ENCODE measurements at places on chromosomes 5 and 9. TPM values are rescaled to one million over a fixed set of nuclear protein-coding genes. Genes with fewer than 3 reads are reported as not detected.
A peak's percentile ranks its signal among the peaks of the same experiment; 100 is the strongest.

- DNase-seq: no peak
These were observed 91.0 kb downstream of the SNX18 start for GRCh38 chr5:54608423-54609085.

DNA sequence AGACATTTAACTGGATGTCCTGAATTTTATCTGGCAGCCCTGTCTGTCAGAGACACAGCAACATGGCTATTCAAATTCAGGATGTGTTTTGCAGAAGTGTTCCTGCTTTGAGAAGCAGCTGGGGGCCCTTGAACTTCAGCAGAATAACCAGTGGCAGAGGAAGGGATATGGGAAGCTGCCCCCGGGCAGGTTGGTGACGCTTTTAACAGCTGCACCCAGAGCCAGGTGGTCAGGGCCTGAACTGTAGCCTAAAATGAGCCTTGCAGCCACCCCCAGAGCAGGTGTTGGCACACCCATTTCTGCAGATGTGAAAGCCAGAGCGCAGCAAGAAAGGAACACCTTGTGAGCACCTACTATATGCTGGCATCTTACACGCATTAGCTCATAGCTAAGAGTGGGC, 128.7 kb upstream of the BOD1 start:
- DNase-seq: peak; percentile 33

- DNase-seq: no peak
These were observed 131.6 kb downstream of the GOLPH3 start for GRCh38 chr5:32042551-32042961.

- DNase-seq: no peak
These were observed 20.6 kb upstream of the SLC9A3 start for GRCh38 chr5:544675-545355.

MYOT gene
- not detected for total RNA-seq

- no peak for DNase-seq
These were observed 35.2 kb downstream of the DNAH5 start for GRCh38 chr5:13909271-13909670.

DNA sequence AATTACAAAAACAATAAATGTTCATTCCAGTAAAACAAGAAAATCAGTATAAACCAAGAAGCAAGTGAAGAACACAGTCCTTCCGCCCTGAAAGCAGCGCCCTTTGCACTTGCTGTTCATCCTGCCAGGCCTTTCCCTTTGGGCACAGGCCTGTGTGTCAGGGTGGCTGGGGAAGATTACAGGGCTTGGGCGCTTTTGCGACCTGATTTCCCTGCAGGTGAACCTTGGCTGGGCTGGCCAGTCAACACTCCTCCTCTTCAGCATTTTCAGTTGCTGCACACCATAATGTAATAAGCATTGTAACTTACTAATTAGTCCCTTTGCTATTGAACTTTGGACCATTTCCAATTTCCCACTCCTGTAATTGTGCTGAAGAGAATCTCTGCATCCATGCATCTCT, 38.6 kb upstream of the TDRD7 start:
- no peak for DNase-seq

NMUR2 gene
- not detected for total RNA-seq

DNA sequence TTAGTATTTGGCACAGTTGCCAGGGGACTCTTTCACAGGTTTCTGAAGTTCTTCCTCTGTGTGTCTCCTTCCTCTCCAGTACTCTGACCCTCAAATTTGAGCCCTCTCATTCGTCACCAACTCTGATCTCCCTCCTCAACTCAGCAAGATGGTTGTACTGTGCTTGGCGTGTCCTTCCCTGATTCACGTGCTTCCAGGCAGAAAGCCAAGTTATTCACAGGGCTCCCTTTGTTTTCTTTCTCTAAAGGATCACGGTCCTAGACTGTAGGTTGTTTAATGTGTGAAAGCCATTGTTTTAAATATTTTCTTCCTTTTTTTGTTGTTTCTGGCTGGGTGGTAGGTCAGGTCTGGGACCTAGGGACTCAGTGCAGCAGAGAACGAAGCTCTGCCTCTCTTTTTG, 142.9 kb downstream of the DMAC1 start:
- DNase-seq: no peak

TRIP13 gene
- 3.5 TPM for total RNA-seq

- DNase-seq: no peak
These were observed 14.8 kb upstream of the COL5A1 start for GRCh38 chr9:134626571-134627416.

DNA sequence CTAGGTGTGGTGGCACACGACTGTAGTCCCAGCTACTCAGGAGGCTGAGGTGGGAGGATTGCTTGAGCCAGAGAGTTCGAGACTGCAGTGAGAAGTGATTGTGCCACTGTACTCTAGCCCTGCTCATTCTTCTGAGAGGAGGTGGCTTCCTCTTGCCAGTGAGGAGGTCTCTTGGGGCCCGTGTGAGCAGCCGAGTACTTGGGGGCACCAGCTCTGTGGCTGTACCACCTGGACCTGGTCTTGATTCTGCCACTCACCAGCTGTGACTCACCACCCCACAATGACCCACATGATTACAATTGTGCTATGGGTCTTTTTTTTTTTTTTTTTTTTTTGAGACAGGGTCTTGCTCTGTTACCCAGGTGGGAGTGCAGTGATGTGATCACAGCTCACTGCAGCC, 18.0 kb upstream of the CRB2 start:
- DNase-seq: peak; percentile 61

GRCh38 chr5:167814828-167815227, 476.6 kb upstream of the WWC1 start:
- DNase-seq: no peak

DNA sequence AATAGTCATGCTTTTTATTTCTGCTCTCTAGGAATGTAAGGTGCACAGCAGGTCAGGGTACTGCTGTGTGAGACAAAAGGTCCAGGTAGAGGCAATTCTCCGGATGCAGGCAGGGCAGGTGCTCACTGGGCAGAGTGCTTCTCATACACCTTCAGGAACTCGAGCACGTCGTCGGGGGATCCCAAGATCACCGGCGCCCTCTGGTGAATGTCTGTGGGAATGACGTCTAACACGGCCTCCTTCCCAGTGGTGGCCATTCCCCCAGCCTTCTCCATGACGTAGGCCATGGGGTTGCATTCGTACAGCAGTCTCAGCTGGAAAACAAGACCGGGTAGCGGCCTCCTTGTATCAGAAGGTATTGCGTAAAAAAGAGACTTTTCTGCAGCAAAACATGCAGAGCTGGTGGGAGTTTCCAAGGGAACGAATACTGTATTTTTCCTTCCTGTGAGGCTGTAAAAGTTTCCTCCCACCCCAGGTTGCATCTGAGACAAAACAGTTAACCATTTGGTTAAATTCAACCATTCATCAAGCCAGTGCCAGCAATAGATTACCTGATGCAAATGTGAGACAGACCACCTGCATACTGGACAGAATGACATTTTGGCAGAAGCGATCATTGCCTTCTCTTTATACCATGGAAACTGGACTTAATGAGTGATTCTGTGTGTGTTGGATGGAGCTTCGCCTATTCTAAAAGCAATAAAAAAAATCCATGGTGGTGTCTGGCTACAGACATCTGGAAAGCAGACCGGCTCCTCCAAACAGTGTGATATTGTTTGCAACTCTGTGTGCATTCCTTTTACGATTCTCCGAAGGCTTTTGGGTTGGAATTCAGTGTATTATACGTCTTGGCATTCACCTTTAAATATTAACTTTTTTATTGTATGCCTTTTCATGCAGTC, 9.9 kb upstream of the FBP2 start:
- DNase-seq: peak; percentile 33

DNA sequence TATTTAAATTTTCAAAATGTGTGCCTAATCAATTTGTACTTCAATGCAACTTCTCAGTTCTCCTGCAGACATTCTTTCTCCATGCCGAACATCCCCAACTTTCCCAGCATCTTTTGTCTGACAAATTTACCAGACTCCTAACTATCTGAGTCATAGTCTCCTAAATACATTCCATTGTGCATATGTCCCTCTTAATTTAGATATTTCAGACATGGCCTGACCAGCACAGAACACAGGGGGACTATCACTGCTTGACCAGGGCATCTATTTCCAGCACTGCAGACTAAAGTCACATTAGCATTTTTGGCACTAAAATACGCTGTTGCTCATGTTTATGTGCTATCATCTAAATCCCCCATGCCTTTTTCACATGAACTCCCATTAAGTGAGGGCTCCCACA, 71.9 kb downstream of the ITGA1 start:
- no peak for DNase-seq

- DNase-seq: no peak
These were observed 7.9 kb downstream of the KCNIP1 start for GRCh38 chr5:170511551-170512258.

GRCh38 chr5:173123416-173123815, 20.9 kb upstream of the BNIP1 start:
- DNase-seq: no peak

DNA sequence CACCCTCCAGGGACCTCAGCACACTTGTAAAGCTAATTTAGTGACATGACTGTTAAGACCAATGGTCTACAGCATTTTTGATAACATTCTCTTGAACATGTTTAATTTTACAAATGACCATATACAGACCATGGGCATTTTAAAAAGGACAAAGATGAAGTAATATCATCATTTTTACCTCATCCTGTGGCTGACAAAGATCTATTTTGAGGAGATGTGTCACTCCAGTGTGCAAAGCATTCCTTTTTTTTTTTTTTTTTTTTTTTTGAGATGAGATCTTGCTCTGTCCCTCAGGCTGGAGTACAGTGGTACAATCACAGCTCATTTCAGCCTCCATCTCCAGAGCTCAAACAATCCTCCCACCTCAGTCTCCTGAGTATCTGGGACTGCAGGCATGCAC, 118.2 kb upstream of the TBC1D2 start:
- DNase-seq: no peak

ENTREP1 gene
- not detected for total RNA-seq

- DNase-seq: no peak
These were observed 528.8 kb downstream of the CSNK1G3 start for GRCh38 chr5:124040799-124041198.

PTPN3 gene
- total RNA-seq: 0.05 TPM

IL13 gene
- total RNA-seq: 0.27 TPM

- DNase-seq: no peak
These were observed 94.2 kb downstream of the WNK2 start for GRCh38 chr9:93278144-93278543.

SPATA31D4 gene
- total RNA-seq: not detected

CCDC192 gene
- total RNA-seq: not detected

CLK4 gene
- total RNA-seq: 65.3 TPM

DNA sequence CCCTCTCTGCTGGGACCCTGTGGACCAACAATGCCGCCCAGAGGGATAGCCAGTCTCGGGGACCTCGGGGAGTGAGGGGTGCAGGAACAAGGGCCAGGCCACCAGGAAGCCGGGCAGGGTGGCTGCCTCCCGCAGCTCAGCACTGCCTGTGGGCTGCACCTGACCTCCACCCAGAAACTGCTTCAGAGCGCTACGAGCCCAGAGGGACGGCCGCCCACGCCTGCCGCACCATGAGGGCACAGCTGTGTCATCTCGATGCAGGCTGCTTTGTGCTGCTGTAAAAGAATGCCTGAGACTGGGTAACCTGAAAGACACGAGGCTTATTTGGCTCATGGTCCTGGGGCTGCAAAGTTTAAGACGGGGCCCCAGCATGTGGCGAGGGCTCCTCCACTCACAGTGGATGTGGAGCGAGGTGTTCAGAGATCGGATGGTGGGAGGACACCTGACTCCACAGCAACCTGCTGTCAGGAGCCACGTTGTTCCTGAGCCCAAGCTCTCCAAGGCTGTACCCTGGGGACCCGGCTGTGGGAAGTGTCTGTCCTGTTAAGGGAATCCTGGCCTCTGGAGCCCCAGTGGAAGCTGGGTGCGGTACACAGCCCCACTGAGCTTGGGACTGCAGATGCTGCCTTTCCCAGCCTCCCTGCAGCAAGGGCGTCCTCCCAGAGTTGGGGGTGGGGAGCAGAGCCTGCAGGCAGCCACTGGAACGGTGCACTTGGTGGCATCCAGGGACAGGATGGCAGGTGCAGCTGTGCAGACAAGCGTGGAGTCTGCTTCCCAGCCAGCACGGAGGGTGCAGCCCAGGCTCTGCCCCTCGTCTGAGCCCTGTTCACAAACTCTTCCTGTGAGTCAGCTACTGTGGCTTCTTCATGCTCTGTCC, 11.8 kb upstream of the ZDHHC11 start:
- DNase-seq: no peak

DNA sequence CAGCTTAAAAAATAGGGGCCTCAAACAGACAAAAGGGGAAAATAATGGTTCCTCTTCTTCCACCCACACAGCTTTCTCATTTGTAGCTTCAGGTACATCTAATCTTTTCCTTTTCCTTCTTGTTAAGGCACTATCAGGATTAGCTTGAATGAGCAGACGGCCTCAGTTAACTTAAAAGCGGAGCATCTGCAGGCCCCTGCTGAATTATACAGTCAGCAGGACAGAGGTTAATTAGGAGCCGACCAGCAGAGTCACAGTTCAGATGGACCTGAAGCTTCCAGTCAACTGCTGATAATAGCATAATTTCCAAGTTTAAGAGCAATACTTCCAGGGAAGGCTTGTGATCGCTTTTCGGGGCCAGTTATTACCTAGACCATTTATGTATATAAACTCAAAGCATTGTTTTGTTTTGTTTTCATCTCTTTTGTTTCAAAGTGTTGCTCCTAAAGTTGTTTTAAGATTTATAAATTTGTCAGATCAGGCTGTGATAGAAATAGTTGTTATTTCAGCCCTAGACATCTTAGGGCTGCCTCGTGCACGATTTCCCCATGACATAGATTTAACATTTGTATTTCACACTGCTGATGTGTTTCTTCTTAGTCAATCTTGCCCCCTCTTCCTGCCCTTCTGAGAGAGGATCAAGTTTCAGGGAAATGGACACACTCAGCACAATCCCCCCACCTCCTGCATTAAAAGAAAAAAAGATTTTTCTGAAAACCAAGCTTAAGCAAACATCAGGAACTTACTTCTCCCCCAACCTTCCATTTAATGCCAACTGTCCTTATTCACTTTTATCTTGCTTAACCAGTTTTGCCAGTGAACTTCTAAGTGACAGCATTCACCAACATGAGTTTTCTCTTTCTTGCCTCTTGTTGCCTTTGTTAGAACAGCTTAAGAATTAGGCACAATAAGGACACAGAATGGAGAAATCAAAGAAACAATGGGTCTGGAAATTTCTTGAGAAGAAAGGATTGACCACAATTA, 449.8 kb downstream of the ARHGEF28 start:
- no peak for DNase-seq

GRCh38 chr5:87030699-87031098, 237.0 kb upstream of the RASA1 start:
- DNase-seq: no peak

GRCh38 chr9:89862316-89862715, 257.5 kb downstream of the GADD45G start:
- no peak for DNase-seq

ATOX1 gene
- 66.6 TPM for total RNA-seq

- DNase-seq: peak; percentile 15
These were observed 720 bp downstream of the TUSC1 start for GRCh38 chr9:25677301-25678146.

- DNase-seq: no peak
These were observed 30.8 kb downstream of the BTF3 start for GRCh38 chr5:73529081-73529480.

RNF14 gene
- 30.4 TPM for total RNA-seq
